Nucleus accumbens (tissue), 56 donors: ENCODE measurements at places on chromosomes 3 and 15.
A peak's percentile ranks its signal among the peaks of the same experiment; 100 is the strongest.

DNA sequence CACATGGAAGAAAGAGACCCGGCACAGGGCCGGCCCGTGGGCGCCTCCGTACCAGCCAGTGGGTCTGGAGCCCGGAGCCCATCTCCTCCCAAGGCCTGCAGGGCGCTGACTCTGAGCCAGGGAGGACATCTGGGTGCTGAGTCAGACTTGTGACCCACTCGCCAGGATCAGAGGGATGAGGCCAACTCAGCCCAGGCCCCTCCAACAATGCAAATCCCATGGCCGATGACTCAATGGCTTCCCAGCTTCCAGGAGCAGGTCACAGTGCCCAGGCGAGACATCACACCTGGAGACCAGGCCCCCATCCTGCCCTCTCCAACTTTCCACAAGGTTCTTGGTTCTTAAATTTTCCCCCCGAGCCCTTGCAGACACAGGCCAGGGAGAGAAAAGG lies 95.1 kb downstream of the LRIG1 start:
- peak; percentile 68 for DNase-seq

DNA sequence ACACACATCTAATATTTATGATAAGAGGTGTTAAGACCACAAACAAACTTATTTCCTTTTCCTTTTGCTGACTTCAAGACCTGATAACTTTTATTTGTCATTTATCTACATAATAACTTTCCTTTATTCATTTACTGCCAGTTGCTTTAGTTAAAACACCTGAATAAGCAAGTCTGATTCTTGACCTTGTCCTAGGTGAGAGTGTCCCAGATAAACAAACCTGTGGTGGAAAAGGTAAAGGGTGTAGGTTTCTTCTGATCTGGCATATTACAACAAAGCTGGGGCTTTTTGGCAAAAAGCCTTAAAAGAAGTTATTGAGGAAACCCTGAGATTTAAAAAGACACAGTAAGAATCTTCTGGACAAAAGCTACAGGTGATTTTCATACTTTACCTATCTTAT lies 191.5 kb downstream of the ZBBX start:
- no peak for DNase-seq

DNA sequence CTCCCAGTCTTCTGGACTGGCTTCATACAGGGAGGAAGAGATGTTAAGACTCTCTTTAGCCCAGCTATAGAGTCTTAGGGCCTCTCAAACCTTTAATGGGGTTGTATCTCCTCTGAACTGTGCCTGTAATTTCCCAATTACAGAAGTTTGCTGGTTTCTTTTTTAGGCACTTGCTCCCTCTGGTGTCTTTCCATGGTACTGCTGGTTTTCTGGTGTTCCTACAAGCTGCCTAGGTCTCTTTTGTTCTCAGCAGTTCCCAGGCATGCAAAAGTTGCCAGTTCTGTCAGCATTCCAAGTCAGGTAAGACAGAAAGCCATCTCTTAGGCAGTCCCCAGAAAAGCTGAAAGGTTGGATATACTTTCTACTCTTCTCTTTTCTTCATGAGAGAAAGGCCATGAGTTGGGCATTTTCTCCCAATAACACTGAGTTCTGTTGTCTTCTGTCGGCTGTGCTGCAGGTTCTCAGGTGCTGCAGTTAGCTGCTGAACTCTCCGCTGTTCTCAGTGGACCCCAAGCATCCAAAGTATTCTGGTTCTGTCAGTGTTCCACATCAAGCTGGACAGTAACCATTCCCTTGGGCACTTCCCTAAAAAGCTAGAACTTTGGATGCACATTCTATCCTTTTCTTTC lies 54.4 kb upstream of the EHHADH start:
- no peak for DNase-seq

- DNase-seq: no peak
Observed at GRCh38 chr3:65538101-65538500, 500.6 kb downstream of the MAGI1 start.
